ENCODE measurements at places on chromosomes 2 and 18.

- no peak for DNase-seq
These were observed 15.7 kb upstream of the FZD7 start for GRCh38 chr2:202017940-202018339.

GRCh38 chr2:174051068-174051467, 85.9 kb upstream of the SP3 start:
- no peak for DNase-seq

GRCh38 chr2:241617431-241618154, 19.4 kb downstream of the THAP4 start:
- DNase-seq = no peak

DNA sequence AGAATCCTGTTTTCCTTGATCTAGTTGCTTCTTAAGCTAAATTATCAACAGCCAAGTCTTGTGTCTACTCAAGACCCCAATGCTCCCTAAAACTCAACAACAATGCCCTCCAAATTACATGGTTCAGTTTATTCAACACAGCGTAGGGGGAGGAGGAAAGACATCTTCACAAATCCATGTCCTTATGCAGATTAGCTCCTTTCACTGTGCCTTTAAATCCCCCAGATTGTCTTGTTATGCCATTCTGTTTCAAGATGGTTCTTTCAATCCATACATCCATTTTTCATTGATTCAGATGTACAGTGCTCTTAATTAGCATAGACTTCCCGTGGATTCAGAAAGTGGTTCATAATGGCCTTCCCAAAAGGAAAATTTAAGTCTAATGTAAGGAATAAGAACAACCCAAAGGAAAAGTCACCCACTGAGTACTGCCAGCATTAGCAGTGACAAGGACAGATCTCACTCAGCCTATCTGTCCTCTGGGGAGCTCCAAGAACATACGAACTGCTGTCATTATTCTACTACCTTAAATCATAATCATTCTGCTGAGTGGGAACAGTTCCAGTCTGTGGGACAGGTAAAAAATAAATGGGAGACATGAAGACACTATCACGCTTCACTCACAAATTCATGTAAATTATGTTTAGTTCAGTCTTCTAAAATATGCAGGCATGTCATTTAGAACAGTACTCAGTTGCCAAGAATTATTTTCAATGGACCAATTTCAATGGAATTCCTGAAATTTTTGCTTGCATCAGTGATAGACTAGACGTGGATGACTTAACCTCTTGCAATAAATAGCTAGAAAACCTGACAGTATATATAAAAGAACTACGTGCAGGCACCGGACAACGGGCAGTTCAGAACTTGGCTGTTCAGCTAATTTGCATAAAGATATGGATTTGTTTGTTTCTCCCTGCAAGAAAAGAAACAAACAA, 58.9 kb upstream of the RNU4ATAC start:
- DNase-seq = no peak

GRCh38 chr2:218876562-218877219, 4.0 kb upstream of the WNT10A start:
- no peak for DNase-seq

GRCh38 chr18:62064361-62064760, 122.5 kb downstream of the PIGN start:
- no peak for DNase-seq

DNA sequence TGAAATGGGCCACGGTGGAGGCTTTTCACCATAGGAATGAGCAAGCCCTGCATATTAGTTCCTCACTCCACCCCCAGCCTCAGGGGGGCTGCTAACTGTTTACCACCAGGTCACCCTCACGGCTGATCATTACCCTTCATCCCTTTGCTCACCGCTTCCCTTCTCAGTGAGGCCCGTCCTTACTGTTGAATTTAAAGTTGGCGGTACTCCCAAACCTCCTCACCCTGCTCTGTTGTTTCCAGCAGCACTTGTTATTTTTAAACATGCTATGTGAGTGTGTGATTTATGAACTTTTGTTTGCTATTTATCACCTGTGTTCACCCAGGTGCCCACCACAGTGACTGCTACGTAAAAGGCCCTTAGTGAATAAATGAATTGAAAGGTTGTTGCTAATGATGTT, 243.6 kb downstream of the ZNF407 start:
- no peak for DNase-seq

DNA sequence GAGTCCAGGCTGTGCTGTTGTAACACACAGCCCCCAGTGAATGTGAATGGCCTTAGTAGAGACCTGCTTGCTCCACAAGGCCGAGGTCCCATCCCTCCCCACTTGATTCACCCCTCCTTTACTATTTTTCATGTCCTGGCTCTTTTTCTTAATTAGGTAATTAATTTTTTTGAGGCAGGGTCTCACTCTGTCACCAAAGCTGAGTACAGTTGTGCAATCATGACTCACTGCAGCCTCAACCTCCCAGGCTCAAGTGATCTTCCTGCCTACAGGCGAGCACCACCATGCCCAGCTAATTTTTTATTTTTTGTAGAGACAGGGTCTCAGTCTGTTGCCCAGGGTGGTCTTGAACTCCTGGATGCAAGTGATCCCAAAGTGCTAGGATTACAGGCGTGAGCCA, 19.3 kb downstream of the FBLN7 start:
- DNase-seq = no peak

GRCh38 chr2:62410015-62410453, 96.0 kb downstream of the TMEM17 start:
- DNase-seq = no peak

DNA sequence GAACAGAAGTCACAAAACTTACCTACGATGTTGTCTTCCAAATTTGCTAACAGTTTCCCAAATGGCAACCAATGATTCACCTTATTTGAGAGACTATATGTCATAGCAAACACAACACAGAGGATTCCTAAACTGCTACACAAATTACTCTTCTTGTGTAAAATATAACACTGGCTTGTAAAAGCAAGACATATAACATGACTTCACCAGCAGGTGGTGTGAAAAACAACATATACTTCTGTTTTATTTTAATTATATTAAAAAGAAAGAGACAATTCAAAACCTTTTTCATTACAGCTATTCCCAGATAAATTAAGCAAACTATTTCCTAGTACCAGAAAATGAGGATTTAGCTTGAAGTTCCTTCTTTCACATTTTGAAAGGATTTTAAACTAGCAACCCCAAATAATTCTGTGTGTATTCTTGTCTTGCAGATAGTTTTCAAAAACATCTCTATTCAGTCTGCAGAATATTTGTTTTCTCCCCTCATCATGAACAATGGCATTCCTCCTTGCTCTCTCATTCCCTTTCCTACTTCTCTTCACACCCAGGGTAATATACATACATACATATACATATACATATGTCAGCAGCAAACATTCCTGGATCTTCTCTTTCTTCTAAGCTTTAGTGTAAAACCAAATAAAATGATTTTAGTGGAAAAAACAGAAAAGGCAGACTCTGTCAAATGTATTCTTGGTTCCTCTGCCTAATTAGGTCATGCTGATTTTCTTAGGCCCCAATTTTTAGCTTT, 62.1 kb downstream of the SCN3A start:
- no peak for DNase-seq

DNA sequence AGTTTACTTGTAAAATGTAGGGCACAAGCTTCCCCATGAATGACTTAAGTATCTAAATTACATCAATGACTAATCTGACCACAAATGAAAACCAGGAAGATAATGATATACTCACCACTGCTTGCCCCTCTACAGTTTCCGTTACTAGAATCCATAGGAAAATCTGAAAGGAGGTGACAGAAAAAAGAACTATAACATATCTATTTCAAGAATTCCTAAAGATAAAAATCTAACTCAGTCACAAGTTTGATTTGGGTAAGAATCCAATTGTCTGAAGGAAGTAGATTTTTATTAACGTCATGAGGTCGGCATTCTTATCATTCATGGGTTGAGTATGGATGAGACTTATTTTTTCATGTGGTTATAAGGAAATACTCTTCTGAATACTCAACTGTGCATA, 7.8 kb downstream of the FRZB start:
- DNase-seq = no peak

- no peak for DNase-seq
These were observed 4.9 kb upstream of the DUSP2 start for GRCh38 chr2:96150007-96150640.

DNA sequence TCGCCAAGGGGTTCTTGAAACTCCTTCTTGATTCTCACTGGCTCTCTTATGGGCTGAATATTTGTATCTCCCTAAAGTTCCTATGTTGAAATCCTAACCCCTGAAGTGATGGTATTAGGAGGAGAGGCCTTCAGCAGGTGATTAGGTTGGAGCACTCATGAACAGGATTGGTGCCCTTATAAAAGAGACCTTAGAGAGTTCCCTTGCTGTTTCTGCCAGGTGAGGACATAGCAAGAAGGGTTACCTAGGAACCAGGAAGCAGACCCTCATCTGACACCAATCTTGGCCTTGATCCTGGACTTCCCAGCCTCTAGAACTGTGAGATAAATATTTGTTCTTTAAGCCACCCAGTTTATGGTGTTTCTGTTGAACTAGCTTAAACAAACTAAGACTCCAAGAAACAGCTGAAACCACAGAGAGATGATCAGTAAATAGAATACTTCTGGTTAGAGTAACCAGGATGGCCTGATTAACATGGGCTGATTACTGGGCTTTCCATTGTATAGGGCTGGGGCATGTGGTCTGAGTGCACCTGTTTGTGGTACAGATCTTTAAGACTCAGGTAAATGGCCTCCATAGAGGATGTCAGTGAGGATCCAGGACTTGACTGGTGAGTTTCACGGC, 7.7 kb upstream of the CDC42EP3 start:
- no peak for DNase-seq

GRCh38 chr18:25327584-25327983, 24.4 kb downstream of the ZNF521 start:
- DNase-seq = no peak

DNA sequence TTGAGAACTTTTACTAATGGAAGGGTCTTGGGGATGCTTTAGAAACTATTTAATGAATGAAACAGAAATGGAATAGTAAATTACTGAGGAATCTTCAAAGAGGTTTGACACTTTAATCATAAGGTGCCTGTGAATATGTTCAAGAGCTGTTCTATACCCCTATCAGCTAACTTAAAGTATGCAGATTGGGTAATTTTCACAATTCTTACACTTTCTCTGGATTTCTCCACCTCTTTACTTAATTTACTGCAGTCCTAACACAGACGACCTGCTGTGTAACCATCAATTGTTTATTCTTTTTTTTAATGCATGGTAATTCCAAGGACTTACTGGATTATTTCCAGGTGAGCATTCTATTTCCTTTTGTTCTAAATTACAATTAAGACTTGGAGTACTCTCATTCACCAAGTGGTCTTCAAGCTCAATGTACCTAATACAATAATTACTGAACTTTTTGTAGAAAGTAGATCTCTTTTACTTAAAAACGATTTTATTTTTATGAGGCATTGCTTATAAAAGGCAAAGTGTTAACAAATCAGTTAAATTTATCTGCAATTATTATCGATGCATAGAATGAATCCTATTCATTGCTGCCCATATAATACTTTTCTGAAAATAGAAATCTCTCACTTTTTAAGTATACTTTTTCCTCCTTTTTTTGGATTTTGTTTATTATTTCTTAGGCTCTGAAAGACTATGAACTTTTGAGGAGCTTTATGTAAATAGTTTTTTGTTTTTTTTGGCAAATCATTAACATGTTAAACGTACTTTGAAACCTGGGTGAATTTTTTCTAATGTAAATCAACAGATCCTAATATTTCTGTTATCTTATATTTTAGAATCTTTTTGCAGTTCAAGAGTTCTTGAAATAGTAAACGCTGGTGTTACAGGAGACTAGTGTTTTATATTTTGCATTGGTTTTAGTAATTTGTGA, 5.5 kb downstream of the VSNL1 start:
- DNase-seq = no peak

GRCh38 chr18:44181951-44182747, 498.5 kb upstream of the SETBP1 start:
- DNase-seq = no peak

- no peak for DNase-seq
These were observed 317.3 kb downstream of the DCDC2C start for GRCh38 chr2:4020649-4021048.

- peak; percentile 58 for DNase-seq
These were observed 313.2 kb upstream of the ZEB2 start for GRCh38 chr2:144833075-144833637.

DNA sequence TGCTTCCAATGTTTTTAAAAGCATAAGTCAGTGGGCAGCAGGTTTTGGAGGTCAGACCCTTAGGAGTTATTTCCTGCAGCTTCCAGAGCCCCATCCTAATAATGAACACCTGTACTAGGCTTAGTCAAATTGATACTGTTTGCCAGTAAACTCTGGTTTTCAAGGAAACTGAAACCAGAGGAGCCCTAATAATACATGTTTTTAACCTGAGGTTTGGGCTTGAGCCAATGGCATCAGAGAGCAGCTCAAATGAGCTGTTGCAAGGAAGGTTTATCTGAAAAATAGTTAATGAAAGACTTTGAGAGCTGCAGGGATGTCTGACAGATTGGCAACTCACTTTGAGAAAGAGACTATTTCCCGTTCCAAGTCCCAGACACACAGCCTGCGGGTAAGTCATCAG, 54.6 kb downstream of the DCC start:
- no peak for DNase-seq

GRCh38 chr18:27413495-27414401, 228.6 kb upstream of the CHST9 start:
- DNase-seq = no peak

DNA sequence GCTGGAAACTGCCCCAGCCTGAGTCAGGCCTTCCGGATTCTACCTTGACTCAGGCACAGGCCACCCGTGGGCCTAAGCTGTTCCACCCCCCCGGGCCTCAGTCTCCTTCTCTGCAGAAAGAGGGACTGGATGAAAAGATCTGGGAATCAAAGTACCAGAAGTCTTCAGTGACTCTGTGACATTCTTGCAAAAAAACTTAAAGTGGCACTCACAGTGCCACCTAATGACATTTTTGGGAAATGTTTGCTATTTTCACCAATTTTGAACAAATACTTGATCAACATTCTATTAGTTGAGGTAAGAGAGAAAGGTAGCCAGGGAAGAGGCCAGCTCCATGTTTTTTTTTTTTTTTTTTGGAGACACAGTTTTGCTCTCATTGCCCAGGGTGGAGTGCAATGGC, 48.3 kb upstream of the ACAA2 start:
- DNase-seq = no peak

GRCh38 chr2:178863856-178864620, 56.8 kb upstream of the TTN start:
- no peak for DNase-seq

GRCh38 chr2:110828330-110828729, 96.0 kb downstream of the ACOXL start:
- no peak for DNase-seq

DNA sequence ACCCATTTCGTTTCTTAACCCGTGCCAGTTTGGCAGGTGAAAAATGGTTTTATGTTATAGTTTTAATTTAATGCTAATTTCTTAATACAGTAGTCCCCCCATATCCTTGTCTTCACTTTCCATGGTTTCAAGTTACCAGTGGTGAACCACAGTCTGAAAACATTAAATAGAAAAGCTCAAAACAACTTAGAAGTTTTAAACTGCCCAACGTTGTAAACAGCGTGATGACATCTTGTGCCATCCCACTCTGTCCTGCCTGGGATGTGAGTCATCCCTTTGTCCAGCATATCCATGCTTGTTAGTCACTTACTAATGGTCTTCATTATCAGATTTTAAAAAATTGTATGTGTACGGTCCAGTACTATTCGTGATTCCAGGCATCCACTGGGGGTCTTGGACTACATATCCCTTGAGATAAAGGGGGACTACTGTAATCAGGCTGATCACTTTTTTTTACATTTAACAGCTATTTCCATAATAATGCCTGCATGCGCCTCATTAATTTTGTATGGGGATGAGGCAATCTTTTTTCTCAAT, 31.9 kb downstream of the SLC66A3 start:
- no peak for DNase-seq
